ENCODE measurements at places on chromosomes 12 and 14.

- no peak for DNase-seq
Observed at GRCh38 chr12:52313926-52314325, 7.3 kb downstream of the KRT83 start.

GRCh38 chr14:23869078-23869719 is 84.4 kb upstream of the DHRS4 start:
- DNase-seq, result no peak

GRCh38 chr14:93741556-93742230 is 46.6 kb downstream of the PRIMA1 start:
- DNase-seq, result no peak

- no peak for DNase-seq
Observed at GRCh38 chr12:2013527-2014223, 9.4 kb upstream of the DCP1B start.

- no peak for DNase-seq
Observed at GRCh38 chr12:124073356-124074035, 100.5 kb downstream of the ZNF664 start.

DNA sequence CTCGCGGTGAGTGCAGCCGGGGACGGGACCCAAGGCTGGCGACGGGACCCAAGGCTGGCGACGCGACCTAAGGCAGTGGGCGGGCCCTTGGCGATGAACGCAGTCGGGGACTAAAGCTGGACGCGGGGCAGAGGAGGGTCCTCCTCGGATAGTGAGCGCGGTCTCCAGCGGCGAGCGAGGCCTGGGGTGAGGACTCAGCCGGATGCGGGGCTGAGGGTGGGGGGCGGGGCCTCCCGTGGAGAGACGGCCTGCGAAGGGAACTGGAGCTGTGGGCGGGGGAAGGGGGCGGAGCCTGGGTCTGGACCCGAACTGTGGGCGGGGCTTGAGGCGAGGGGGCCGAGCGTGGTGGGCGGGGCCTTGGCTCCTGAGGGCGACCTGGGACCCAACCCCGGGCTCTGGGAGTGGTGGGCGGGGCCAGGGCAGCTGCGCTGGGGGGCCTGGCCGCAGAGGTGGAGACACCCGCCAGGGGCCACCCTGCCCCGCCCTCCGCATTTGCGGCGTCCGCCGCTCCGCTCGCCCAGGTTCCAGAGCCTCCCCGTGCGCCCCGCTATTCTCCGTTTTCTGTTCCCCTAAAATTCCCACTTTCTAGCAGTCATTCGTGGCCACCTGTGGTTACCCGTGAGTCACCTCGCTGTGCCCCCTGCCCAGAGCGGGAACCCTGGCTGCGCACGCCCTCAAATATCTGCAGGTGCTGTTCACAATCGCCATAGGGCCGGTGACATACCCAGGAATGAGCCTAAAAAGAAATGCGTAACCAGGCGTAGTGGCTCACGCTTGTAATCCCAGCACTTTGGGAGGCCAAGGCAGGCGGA is 508 bp upstream of the BRF1 start:
- peak; percentile 99 for DNase-seq

- DNase-seq, result no peak
Observed at GRCh38 chr14:90062127-90062794, 467 bp downstream of the KCNK13 start.

GRCh38 chr12:119528241-119528640 is 65.3 kb upstream of the TMEM233 start:
- no peak for DNase-seq

- DNase-seq, result no peak
Observed at GRCh38 chr12:118359541-118359915, 13.2 kb downstream of the TAOK3 start.

DNA sequence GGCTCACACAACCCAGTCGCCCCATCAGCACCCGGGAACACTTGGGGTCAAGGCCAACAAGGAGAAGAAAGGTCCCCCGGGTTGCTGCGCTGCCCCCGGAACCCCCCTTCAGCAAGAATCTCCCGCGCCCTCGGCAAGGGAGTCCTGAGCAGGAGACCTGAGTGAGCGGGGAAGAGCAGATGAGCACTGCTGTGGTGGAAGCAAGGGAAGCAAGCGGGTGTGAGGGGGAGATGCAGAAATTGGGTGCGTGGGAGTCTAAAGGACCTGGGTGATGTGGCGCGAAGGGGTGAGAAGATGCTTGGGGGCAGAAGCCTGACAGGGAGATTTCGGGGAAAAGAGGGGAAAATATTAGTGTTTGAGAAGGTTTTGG is 105.5 kb upstream of the PRB2 start:
- DNase-seq, result no peak

GRCh38 chr12:21294176-21294575 is 40.5 kb downstream of the SLCO1A2 start:
- no peak for DNase-seq

DNA sequence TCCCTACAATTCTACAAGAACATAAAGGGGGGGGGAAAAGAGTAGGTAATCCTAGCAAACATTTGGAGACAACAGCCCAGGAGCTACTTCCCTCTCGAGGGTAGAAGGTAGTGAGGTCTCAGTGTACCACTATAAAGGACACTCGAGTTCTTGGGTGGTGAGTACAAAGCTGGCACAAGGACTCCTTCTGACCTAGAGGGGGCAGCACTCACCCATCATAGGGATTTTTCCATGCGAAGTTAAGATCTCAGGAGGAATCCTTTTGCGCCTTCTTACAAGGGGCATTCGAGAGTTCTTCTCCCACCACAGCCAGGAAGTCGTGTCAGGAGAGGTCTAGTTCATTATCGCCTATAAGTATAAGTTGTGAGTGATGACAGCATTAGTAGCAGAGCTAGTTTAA is 200.2 kb upstream of the RBM19 start:
- DNase-seq, result no peak

GRCh38 chr12:7610006-7610405 is 55.7 kb downstream of the APOBEC1 start:
- no peak for DNase-seq

DNA sequence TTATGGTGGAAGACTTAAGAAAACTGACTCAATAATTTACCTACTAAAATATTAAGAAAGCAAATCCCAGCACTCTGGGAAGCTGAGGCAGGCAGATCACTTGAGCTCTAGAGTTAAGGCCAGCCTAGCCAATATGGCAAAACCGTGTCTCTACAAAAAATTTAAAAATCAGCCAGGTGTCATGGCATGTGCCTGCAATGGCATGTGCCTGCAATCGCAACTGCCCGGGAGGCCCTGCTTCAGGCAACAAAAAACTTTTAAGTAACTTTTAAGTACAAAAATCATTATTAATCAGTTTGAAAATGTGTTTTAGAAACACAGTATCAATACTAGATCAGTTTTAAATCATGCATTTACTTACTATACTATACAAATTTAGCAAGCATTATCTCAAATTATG is 17.5 kb downstream of the C2CD5 start:
- no peak for DNase-seq

- no peak for DNase-seq
Observed at GRCh38 chr12:101570047-101570446, 24.7 kb upstream of the MYBPC1 start.

- no peak for DNase-seq
Observed at GRCh38 chr14:75059642-75060041, 4.2 kb downstream of the ACYP1 start.

- no peak for DNase-seq
Observed at GRCh38 chr12:109744026-109744425, 30.4 kb downstream of the FAM222A start.

- no peak for DNase-seq
Observed at GRCh38 chr14:89753828-89754412, 200.6 kb downstream of the EFCAB11 start.

- no peak for DNase-seq
Observed at GRCh38 chr12:58639318-58639934, 280.9 kb downstream of the LRIG3 start.

DNA sequence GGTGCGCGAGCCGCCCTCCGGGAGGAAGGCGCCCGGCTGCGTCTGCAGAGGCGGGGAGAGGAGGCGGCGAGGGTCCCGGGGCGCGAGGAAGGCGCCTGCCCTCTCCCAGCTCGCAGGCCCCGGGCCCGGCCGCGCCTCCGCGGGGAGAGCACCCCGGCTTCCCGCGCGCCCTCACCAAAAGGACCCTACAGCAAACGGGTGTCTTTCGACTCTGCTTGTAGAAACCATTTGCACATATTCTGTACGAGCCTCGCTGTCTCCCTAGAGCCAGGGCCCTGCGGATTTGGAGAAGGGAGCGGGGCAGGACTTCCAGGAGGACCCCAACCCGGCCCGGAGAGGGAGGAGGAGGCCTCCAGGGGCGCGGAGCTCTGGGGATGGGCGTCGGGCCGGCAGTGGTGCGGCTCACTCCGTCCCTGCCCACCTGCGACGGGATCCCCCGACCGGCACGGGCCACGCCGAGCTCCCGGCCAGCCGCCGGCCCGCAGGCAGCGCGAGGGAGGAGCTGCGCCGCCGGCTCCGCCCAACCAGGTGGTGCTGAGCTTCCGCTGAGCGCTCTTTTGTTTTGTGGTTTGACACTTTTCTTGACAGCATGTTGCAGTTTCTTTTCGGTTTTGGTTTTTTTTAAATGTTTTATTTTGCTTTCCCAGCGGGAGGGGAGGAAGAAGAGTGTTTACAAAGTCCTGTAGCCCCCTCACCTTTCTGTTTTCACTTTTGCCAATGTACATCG is 103.3 kb upstream of the FKBP4 start:
- DNase-seq, result peak; percentile 31

- no peak for DNase-seq
Observed at GRCh38 chr12:2173971-2174370, 121.2 kb downstream of the CACNA1C start.

GRCh38 chr12:122166422-122167349 is 7.3 kb downstream of the IL31 start:
- no peak for DNase-seq

DNA sequence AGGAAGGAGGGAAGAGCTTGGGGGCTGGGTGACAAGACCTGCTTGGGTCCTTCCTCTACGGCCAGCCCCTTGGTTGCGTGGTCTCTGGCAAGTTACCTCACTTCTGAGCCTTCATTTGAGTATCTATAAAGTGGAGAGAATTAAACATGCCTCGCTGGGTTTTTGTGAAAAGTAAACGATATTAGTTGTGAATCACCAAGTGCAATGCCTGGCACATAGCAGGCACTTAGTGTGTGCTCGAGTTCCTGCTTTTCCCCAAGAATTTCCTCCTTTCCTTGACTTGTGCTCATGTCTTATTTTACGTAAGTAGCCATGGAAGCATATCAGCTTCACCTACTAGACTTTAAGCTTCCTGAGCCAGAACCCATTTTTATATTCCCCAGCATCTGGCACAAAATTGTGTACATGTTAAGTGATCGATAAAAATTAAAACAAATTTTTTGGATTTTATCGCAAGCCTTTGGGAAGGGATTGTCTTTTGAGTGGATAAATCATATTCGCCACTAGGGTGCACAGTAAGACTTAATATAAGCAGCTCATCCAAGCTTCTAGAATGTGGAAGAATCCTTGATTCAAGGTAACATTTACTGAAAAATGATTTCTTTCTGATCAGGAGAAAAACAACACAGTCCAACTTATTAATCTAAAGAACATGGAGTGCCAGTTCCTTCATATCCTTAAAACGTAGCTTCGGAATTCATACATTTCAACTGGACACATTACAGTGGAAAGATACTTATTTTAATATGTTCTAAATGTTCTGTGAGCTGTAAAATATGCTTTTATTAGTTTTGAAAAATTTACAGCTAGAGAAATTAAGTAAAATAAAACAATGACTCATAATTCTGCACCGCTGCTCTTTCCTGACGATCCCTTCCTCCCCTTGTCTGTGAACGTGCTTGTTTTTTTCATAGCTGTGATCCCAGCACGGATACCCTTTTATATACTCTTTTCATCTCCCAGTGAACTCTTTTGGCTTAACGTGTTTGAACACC is 62.0 kb downstream of the SLC25A47 start:
- no peak for DNase-seq

DNA sequence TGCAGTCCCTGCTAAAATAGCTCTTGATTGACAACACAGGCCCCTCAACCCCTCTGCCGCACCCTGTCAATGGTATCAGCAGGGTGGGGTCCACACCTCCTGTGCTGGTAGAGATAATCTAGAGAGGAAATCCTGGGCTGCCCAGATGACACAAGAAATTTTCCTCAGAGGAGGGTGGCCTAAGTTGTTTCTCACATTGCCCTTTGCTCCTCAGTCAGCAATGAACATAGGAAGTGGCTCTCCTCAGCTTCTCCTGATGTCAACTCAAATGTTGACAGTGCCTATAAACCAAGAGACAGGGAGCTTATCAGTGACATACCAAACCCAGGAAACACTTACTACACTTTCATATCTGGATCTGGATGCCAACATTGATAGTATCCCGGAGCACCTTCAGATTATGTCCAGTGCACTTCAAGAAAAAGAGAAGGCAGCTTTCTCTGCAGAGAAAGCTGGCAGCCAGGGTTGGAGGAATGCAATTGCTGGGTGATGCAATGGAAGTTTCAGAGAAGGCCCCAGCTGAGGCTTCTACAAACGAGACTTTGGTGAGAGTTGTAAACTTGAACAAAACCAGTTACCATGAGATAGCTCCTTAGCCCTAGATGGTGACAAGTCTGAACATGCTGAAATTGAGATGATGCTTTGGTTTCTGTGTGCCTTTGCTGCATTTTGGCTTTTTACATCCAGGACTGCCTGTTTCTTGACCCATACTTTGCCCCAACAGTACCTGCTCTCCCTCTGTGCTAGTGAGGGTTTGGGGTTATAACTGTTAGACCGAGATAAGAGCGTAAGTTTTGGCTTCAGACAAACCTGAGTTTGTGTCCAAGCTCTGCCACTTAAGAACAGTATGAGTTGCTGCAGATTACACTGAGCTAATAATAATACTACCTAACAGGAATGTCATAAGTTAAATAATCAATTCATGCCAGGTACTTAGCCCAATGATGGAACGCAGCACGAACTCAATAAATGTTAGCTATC is 183.5 kb downstream of the NUAK1 start:
- no peak for DNase-seq

DNA sequence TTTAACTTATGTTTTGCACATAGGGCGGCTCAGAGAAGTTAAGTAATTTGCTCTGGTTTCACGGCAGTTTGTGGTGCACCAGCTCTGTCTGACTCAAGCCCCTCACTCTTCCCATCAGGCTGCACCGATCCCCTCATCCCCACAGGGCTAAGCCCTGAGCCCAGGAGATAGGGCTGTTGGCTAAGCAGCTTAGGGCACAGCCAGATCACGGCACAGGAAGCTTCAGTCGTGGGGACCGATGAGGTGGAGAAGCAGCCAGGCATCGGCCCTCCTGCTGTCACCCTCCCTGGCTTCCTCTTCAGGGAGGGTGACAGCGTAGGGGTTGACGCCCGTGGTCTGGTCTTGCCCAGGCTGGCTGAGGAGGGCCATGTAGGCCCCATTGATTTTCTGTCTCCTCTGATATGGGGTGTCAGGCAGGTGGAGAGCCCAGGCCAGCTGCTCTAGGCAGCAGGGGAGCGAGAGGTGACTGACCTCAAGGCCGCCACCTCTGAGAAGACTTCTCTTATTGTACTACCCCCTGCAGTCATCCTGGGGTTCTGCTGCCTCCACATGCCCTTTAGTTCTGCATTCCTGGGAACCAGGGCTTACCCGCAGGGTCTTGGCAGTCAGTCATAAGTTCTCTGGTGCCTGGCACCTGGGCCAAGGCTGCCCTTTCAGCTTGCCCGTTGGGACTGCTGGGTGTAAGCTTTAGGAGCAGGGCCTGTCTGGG is 166.4 kb downstream of the TSPAN9 start:
- no peak for DNase-seq

GRCh38 chr12:90211017-90211416 is 502.4 kb upstream of the ATP2B1 start:
- no peak for DNase-seq

GRCh38 chr14:73245480-73246325 is 8.4 kb downstream of the PAPLN start:
- DNase-seq, result peak; percentile 39

- DNase-seq, result no peak
Observed at GRCh38 chr12:70557583-70558191, 79.5 kb downstream of the PTPRB start.
